ENCODE measurements at places on chromosomes 3 and 15. TPM values are rescaled to one million over a fixed set of nuclear protein-coding genes. Genes with fewer than 3 reads are reported as not detected.

GRCh38 chr3:68878962-68879361, 53.4 kb downstream of the TAFA4 start:
- DNase-seq, result no peak

DNA sequence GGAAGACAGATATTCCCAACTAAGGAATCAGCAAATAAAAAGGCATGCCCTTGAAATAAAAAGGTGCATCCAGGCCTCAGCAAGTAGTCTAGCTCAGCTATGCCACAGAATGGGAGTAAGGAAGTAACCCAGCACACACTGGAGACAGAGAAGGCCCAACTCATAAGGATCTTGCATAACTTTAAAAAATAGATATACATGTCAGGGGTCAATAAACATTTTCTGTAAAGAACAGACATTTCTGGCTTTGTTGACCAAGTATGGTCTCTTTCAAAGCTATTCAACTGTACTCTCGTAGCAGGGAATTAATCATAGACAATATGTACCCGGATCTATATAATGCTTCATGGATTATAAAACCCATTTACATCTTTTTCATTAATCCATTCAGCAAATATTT, 449.3 kb downstream of the TAFA4 start:
- no peak for DNase-seq

GRCh38 chr3:193396451-193397244, 18.1 kb upstream of the ATP13A5 start:
- DNase-seq, result no peak

DNA sequence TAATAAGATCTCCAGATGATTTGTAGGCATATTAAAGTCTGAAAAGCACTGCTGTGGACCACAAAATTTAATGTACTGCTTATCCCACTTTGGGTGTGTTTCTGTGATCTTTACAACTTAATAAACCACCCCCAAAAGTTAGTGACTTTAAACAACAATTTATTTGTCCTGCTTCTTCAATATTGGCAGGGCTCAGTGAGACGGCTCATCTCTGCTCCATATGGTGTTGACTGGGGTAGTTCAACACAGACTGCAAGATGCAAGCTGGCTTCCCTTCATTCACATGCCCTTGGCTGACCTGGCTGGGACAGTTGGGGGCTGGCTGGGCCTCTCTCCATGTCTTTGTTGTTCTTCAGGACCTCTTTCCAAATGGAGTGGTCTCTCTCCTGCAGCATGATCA, 337.8 kb downstream of the FHIT start:
- DNase-seq, result no peak

Gene PLCH1
- total RNA-seq, result 3.8 TPM
